ENCODE measurements at places on chromosomes 2 and 18.

DNA sequence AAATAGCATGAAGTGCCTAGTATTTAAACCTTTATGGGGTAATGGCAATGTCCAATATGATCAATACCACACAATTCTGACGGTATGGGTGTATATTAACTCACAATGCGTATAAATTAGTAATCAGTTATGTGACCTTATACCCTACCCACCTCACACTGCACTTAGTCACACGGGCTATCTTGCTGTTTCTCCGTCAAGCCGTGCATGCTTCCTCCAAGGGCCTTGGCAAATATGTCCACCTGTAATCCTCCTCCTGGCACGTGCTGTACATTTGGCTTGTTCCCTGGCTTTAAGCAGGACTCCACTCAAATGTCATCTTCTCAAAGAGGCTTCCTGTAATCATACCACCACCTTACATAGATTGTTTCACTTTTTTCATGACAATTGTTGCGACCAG, 12.2 kb downstream of the TNFRSF11A start:
- DNase-seq: no peak

DNA sequence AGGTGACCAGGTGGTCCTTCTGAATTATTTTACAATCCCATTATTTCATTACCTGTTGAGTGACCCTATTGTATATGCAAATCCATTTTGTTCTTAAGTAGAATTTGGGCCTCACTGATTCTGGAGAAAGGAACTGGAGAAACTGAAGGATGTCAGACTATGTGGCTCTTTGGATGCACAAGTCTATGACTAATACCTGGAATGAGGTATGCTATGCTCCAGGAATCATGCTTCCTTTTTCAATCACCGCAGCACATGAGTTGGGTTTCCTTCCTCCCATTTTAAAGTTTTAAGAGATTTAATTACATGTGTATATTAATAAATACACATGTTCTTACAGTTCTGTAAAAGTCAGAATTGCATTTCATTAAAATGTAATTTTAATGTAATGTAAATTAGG, 253.9 kb upstream of the VWC2L start:
- DNase-seq: no peak

- DNase-seq: peak; percentile 79
These were observed 246.3 kb downstream of the TNS1 start for GRCh38 chr2:217756375-217757107.

DNA sequence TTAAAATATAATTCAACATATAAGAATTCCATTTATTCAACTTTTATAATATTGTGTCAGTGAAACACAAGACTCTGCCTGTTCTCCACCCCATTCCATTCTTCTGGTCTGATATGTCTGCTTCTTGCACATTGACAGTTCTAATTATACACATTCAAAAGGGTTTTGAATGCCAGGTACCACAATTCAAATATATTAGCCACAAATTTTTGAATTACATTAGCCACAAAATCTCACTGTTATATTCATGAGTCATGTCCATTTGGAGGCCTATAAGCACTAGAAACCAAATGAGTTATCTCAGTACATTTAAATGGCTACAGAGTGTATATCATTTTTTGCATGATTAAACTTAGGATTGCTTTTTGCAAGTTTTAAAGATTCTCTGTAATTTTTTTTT, 72.1 kb downstream of the CCDC150 start:
- DNase-seq: no peak

DNA sequence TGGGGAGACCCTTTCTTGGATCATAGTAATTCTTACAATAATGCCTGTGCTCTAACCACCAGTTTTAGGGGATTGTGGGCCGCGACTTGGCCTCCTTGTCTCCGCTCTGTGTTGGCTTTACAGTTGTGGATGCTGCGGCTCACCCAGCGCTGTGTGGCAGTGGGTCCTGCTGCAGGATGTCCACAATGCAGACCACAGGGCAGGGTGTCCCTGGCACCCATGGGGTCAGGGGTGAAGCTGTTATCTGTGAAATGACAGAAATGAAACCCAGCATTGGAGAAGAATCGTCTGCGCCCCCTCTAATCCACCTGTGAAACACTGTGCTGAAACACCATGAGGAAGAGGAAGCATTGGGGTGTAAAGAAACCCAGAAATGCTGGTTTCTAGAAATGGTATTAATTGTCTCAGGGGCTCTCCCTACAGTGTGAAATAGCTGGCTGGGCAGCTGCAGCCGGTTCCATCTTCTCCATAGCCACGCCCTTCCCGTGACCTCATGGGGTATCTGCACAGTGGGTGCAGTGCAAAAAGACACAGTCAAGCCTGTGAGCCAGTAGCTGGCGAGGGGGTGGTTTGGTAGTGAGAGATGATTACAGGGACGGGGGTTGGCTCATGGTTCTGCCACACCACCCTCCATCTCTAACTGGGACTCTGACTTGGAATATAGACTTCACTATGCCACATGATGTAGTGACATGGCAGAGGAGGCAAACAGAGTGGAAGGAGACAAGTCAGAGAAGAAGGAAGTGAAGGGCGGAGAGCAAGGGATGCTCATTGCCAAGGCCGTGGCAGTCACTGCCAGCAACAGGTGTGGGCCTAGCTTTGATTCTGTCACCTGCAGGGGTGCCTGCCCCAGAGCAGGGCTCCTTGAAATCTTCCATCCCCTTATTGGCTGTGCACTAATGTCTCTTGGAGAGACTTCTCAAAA, 16.2 kb downstream of the INPP4A start:
- no peak for DNase-seq

GRCh38 chr2:31053929-31054782, 84.1 kb downstream of the GALNT14 start:
- no peak for DNase-seq

DNA sequence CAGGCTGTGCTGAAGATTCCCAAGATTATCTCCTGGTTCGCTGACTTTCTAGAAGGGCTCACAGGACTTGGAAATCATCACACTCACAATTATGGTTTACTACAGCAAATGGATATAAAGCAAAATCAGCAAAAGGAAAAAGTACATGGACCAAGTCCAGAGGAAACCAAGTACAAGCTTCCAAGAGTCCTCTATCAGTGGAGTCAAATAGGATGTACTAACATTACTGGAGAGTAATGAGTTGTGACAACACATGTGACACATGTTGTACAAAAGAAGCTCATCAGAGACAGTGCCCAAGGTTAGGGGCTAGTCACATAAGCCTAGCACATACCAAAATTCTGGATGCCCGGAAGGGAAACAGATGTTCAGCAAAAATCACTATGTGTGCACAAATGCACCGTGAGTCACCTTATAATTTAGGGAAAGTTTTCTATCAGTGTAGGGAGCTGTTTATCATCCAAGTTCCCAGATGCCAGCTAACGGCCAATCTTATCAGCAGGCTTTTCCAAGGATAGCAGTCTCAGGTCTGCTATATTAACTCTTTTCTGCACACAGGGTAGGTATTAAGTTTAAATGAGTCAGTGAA, 9.5 kb downstream of the TMEM237 start:
- peak; percentile 10 for DNase-seq

- DNase-seq: peak; percentile 75
These were observed 20.6 kb downstream of the RPL37A start for GRCh38 chr2:216519154-216519762.

DNA sequence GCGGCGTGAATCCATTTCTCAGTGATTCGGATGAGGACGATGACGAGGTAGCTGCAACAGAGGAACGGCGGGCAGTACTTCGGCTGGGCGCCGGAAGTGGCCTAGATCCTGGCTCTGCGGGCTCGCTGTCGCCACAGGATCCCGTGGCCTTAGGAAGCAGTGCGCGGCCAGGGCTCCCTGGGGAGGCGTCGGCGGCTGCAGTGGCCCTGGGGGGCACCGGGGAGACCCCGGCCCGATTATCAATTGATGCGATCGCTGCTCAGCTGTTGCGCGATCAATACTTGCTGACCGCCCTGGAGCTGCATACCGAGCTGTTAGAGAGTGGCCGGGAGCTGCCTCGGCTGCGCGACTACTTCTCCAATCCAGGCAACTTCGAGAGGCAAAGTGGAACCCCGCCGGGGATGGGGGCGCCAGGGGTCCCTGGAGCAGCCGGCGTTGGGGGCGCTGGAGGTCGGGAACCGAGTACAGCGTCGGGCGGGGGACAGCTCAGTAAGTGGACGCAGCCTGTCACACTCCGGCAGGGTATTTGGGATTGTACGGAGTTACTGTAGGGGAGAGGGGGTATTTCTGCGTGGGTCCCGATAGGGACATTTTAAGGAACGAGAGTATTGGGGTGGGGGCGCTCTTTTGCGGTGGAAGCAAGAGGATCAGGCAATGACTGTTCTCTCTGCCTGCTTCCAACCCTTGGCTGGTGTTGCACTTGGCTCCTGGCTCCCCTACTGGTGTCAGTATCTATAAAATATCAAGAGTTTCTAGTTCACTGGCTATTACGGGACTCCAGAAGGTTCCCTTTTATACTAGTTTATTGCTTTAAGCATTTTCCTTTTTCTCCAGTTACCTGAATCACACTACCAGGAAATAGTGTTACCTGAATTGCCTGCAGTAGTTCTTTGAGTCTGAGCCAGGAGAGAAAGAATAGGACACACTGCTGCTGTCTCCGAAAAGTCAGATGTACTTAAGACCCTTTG, 772 bp downstream of the RELCH start:
- peak; percentile 24 for DNase-seq

DNA sequence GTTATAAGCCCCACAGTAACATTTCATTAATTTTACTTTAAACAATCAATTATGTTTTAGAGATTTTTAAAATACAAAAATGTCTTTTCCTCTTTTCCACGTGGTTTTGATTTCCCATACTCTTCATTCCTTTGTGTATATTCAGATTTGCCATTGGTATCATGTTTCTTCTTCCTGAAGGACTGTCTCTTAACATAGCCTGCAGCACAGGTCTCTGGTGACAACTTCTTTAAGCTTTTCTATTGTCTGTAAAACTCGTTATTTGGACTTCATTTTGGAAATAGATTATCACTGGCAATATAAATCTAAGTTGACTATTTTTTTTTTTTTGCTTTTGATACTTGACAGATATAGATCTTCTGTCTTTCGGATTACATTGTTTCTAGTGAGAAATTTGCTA, 115.2 kb upstream of the KLHL29 start:
- no peak for DNase-seq

DNA sequence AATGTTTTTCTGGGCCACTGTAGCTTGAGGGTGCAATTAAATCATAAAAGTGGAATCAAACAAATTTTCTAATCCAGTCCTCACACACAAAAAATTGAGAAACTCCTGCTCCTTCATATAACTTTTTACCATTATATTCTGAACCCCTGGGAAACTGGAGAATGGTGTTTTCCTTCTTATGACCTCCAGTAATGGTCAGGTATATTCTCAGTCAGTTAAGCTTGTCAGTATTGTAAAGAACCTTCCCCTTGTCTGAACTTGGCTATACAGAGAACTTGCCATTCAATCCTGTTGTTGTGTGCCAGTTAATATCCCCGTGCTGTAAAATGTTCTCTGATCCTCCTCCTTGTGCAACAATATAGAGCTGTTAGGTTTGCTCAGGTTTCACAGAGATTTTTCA, 39.5 kb downstream of the ZNF804A start:
- DNase-seq: no peak

DNA sequence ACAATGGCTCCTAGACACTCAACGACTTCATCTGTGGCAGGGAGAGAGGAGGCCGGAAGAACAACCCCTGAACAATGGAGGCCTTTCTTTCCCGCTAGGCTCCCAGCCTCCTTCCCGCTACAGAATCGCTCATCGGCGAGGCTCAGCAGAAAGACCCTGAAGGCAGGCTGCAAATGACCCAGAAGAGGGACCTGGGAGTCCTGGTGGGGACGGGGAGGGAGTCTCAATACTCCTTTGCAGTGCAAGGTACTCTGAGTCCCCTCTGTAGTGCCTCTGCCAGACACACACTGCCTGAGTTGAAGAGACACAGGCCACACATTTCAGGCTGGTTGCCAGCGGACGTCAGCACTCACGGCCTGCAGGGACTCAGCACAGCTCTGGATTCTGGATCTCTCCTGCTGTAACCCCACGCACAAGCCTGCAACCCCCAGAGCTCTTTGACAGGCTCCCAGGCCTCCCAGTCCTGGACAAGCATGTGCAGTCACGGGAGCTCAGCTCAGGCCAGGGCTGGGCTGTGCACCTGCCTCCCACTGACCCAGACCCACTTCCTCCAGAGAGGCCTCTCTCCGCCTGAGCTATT, 6.1 kb downstream of the GPR17 start:
- DNase-seq: no peak

DNA sequence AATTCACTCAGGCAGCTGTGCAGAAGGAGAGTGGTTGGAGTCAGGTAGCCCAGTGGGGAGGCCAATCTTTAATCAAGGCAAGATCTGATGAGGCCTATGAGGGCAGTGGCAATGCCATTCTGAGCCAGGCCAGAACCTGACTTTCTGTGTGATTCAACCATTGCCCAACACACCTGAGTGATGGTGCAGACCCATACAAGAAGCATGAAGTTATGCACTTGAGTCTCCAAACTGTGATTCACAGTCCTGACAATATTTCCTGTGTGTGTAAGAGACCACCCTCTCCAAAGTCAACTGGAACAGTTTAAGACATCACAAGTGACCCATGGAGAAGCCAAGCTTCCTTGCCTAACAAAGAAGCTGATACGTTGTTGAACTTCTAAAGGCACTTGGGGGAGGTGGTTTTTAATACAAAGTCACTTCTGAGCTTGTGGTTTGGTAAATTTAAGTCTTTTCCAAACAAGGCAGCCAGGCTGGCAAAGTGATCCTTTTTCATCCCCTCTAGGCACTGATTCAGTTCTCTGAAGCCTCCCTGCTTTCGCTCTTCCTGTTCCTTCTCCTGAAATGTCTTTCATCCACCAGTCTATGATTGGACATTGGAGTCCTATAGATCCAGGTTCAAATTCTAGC, 49.0 kb downstream of the VSNL1 start:
- DNase-seq: no peak

DNA sequence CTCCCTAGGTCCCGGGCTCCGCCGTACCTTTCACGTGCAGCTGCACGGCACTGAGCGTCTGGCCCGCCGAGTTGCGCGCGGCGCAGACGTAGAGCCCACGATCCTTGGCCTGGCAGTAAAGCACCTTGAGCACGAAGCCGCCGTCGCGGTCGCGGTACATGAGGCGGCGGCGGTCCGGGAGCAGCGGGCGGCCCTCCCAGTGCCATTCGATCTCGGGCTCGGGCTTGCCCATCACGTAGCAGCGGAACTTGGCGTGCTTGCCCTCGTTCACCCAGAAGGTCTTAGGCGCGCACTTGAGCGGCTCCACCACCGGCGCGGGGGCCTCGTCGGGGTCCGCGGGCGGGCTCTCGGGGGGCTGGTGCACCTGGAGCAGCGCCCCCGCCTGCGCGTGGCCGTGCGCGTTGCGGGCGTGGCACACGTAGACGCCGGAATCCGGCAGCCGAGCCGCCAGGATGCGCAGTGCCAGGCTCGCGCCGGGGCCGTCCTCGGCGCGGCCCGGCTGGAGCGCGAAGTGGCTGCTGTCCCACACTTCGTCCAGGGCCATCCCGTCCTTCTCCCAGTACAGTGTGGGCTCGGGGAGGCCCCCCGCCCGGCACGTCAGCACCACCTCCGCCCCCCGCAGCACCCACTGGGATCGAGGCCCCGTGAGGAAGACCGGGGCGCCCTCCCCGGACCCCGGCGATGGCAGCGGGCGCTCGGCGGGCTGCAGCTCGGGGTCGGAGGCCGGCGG, 980 bp downstream of the OBSL1 start:
- peak; percentile 72 for DNase-seq

- DNase-seq: no peak
These were observed 160.0 kb upstream of the GCFC2 start for GRCh38 chr2:75870651-75871137.

Data from AG08395 (cell line).